ENCODE measurements at places on chromosomes 1 and 21.

GRCh38 chr1:166166698-166167571 lies at the start of gene FAM78B:
FAM78B (minus strand) TSS chr1:166167001; CDS start chr1:166166248, 753 bp downstream.
- no peak for DNase-seq

DNA sequence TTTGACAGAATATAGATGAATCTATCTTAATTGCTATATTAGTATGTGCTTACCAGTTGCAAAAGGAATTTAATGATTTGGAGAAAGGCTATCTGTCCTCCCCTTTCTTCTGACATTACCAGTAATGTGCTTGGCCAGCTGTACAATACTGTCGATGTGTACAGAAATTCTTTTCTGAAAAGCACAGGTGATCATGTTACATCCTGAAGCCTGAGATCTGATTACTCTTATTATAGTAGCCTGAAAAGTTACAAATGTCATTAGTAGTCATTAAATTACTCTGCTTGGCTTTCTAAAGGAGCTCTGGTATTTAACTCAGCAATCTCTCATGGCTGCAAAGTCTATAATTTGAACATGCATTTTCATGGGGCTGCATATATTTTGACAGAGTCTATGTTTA lies 209.8 kb downstream of the PTPRC start:
- DNase-seq = no peak

GRCh38 chr1:15167386-15167785 lies 13.8 kb downstream of the TMEM51 start:
- no peak for DNase-seq

GRCh38 chr1:64575881-64576676 lies 106.2 kb downstream of the CACHD1 start:
- DNase-seq = no peak

- DNase-seq = no peak
Observed at GRCh38 chr1:176462674-176463378, at the start of gene PAPPA2. PAPPA2 (plus strand) TSS chr1:176463175; CDS start chr1:176556323, 93,148 bp downstream.

DNA sequence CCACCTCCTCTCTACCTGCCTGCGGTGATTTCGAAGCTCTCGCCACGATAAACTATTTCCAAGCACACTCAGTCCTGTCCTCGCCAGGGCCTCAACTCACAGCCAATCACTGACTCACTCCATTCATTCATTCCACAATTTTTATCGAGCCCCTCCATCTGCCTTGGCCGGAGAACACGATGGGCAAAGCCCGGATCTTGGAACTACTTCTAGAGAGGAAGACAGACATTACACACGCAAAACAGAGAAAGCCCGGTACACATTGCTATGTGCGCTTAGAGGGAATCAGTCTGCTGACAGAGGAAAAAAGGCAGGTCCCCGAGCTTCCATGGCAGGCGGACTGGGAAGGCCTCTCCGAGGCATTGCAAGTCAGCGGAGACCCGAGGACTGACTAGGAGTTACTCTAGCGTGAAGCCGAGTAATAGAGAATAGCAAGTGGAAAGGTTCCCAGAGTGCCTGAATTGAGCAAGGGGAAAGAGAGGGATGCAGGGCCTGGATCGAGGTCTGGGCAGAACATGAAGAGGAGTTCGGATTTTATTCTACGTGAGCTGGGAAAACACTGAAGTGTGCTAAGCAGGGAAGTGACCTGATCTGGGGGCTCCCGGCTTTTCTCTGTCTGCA lies 54.2 kb upstream of the DNAJC6 start:
- DNase-seq = no peak

DNA sequence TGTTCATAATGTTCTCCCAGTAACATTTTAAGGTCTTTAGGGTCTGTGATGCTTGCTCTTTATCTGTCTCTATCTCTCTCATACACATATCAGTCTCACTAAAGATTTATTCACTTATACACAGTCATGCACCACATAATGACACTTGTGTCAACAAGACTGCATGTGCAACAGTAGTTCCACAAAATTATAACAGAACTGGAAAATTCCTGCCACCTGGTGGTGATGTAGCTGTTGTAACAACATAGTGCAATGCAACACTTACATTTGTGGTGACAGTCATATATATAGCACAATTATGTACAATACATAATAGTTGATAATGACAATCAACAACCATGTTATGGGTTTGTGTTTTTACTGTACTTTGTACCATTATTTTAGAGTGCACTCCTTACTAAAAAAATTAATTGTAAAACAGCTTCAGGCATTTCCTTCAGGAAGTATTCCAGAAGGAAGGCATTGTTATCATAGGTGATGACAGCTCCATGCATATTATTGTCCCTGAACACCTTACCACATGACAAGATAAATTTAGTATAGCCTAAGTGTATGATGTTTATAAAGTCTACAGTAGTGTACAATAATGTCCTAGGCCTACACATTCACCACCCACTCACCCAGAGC lies 8.1 kb downstream of the TDRD5 start:
- DNase-seq = no peak

DNA sequence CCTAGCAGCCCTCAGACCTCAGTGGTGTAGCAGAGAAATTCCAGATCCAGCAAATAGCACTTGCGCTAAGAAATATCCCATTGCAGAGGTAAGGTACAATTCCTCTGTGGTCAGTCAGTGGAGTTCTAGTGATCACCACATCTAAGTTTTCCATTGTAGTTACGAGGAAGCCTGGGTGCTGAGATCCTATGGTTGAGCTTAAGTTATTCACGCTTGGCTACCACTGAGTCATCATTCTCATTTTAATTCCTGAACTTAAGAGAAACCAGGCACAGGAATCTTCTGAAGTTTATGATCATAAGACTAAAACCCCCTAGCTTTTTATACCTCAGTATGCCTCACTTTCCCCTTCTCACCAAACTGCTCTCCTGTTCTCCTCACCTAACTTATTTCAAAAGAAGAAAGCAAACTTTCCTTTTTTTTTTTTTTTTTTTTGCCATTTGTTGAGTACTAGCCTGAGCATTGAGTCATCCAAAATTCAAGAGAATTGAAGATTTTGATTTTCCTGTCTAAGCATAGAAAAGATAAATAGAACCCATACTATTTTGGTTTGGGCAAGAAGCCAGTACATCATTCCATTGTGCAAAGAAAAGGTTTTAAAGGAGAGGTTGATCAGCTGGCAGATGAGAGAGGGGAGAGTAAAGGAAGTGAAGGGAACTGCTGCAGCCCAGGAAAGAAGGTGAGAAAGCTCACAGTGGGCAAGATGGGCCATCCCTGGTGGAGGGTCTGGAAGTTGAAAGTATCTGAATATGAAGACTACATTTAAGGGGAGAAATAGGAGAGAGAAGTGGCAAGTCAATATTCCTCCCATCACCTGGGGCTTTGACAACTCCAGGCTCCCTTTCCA lies 39.9 kb downstream of the SERBP1 start:
- peak; percentile 50 for DNase-seq

GRCh38 chr1:82893712-82894470 lies 1093.2 kb downstream of the ADGRL2 start:
- DNase-seq = no peak

GRCh38 chr1:181050922-181051321 lies 17.1 kb downstream of the MR1 start:
- DNase-seq = no peak

DNA sequence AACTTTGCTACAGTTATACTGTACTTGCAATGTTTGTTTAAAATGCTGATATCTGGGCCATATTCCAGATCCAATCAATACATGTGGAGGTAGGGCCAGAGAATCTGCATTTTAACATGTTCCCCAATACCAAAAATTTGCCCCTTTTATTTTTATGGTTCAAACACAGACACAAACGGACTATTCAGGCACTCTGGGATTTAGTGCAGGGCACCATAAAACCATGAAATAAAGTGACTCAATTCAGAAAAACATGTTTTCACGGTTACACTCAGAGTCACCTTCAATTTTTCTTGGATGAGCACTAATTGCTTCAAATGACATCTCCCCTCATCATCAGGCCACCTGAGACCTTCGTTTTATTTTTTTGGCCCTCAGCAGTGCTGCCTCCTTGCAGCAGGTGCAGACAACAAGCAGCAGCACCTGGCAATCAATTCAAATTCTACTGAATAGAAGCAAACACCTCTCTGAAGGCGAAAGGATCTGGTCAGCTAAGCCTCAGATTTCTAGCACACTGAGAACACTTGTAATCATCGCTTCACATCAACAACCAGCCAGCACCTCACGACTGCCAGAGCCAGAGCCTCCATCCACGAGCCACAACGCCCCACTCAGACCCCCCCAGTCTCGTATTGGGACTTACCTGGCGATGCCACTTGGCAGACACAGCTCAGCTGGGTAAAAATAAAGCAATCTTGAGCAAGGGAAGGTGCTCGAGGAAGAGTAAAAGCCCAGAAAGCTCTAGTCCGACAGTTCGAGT lies 1.1 kb downstream of the ERO1B start:
- no peak for DNase-seq

GRCh38 chr1:174013864-174014418 lies 8.2 kb downstream of the RC3H1 start:
- no peak for DNase-seq

DNA sequence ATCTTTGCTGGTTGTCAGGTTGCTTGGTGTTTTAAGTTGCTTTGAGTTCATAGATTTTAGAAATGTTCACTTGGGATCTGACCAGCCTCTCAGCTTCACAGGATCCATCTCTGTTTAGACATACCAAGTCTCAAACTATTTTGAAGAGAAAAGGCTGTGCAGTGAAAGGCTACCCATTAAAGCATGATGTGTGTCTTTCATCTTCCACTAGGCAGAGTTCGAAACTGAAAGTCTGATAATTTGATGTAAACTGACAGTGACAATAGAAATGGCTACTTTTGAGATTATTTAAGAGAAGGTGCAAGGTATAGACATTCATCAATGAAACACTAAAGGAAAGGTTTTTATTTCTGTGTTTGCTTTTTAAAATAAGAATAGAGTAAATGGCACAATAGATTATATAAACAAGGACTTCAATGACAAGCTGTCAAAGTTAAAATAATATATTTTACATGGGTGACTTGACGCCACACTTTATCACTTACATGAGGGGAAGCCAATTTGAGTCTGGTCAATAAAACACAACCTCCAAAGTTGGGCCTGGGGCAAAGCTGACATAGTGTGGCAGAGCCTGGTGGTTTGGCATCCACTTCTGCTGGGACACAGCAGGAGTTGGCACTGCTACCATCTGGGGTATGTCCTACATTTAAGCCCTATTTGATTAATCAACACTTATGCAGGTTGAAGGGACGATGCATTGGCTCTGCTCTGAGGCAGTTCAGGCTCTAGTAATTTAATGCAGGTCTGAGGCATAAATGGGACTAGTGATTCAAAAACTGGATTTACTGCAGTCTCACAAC lies 197.7 kb downstream of the CRB1 start:
- no peak for DNase-seq

DNA sequence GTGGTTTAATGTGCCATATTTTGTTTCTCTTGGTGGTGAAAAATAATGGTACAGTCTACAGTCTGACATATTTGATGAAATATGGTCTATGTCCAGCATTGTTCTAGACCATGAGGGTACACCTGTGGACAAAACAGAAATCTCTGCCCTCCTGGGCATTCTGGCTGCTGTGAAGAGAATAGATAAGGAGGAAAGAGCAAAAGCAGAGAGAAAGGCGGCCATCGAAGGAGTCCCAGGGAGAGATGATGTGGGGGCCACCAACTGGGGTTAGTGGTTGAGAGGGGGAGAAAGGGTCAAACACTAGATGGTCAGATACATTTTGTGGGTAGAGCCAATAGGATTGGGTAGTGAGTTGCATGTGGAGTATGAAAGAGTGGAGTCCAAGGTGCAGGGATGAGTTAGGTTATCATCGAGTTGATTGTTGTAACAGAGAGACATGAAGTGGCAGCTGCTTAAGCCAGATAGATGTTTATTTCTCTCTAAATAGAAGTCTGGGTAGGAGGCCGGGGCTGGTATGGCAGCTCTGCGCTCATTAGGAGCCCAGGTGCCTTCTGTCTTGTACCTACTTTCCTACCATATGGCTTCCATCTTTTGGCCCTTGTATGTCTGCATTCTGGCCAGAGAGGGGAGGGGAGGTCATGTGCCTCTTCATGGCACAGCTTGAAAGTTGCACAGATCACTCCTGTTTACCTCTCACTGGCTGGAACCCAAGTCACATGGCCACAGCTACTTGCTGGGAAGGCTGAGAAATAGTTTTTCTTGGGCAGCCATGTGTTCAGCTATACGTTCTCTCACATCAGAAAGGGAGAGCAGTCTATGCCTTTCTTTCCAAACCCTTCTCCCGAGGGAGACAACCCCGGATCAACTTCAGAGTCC lies 13.0 kb downstream of the UBE4B start:
- no peak for DNase-seq

- DNase-seq = no peak
Observed at GRCh38 chr1:236281198-236281653, 532 bp downstream of the ERO1B start.

GRCh38 chr1:193846876-193847604 lies 660.6 kb upstream of the B3GALT2 start:
- DNase-seq = no peak

All from HS-27A (cell line).